ENCODE measurements at places on chromosomes 16 and 17.

DNA sequence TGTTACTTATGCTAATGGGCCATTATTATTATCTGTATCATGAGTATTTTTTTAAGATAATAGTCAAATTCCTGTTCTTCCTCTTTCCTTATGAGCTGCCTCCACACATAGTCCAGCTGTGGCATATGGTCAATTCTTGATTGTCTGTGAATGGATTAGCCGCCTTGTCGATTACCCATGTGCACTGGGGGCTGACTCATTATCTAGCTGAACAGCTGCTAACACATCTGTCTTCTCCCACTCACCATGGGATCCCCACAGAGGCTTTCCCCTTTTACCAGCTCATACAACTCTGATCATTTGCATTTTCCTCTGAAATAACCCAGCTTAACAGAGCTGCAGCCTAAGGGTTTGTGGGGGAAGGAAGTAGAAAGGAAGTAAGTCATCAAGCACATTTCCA lies 915.0 kb downstream of the CDH11 start:
- DNase-seq, result no peak

- no peak for DNase-seq
These were observed 13.3 kb downstream of the CRISPLD2 start for GRCh38 chr16:84833144-84833500.

- no peak for DNase-seq
These were observed 215.9 kb downstream of the RPTOR start for GRCh38 chr17:80760511-80760911.

DNA sequence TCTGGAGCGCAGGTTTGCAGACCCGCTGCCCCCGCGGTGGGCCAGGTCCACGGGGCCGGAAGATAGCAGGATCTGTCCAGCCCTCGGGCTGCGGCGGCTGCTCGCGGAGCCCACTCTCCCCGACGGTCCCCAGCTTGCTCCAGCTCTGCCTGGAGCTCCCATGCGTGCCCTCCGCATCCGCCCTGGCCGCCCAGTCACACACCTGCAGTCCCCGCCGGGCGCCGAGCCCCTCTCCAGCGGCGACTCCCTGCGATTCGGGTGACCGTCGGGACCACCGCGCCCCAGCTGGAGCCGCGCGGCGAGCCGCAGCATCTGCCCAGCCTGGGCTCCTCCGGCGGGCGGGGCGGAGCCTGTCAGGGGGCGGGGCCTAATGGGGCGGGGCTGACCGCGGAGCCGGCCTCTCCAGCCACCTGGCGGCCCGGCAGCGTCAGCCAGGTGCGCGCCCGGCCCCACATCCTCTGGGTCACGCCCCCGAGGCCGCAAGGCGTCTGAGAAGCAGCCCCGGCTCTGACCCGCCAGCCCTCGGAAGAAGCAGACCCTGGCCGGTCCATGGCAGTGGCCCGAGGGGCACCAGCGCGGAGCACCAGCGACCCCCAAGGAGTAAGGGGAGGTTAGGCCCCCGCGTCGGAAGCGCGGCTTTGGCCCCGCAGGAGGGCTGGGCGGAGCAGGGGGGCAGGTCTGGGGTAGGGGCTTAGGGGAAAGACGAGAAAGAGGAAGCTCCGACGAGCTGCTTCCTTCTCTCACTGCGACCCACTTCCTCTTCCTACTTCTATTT lies at the start of gene PIK3R5:
TSS of gene PIK3R5 (minus strand) at position 314 of the 775 bp plus-strand sequence. CDS start 54,213 bp downstream, outside the sequence.
- peak; percentile 62 for DNase-seq

- DNase-seq, result peak; percentile 80
These were observed 20.6 kb downstream of the ADAM11 start for GRCh38 chr17:44779211-44780025.

DNA sequence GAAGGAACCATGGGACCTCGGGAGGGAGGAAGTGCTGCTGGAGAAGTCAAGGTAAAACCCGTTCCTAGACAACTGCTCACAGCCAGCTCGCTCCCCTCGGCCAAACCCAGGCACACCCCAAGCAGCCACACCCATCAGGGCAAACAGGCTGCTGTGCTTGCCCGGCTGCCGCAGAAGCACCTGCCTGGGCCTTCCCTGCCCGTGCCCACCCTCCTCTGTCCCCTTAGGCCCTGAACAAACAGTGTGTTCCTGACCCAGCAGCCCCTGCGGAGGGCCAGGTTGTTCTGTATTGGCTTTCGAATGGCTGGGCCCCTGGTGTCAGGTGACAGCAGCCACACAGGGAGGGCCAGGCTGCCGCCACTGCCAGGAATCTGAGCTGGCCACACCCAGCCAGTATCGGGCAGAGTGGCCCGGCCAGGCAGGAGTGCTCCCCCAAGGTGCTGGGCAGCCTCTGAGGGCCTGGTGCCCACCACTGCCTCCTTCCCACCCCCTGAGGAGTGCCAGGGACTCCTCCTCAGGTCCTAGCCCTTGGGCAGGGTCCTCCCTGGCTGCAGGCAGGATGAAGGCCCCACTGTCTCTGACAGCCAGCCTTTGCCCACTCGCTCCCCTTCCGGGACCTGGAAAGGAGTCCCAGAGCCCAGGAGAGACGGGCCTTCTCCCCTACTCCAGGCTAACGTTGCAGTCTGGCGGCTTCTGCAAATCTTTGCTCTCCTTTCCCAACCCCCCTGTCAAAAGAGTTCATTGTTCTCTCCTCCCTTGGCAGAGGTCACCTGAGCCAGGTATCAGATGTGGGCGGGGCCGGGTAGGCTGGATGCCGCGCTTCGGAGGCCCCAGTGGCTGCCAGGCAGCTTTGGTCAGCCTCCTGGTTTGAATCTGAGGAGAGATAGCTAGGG lies 24.0 kb downstream of the LLGL2 start:
- no peak for DNase-seq

All from activated CD8-positive, alpha-beta memory T cell treated with anti-CD3 and anti-CD28 coated beads for 48 hours (primary cell).